ENCODE measurements at places on chromosomes 7 and 10.

GRCh38 chr7:84688671-84689070 is 494.1 kb upstream of the SEMA3A start:
- no peak for DNase-seq

GRCh38 chr10:89274928-89275327 is 23.4 kb upstream of the LIPA start:
- no peak for DNase-seq

- peak; percentile 46 for DNase-seq
Observed at GRCh38 chr10:21675157-21675796, 141.2 kb downstream of the MLLT10 start.

GRCh38 chr10:16681521-16681920 is 135.7 kb downstream of the RSU1 start:
- no peak for DNase-seq

GRCh38 chr10:13699216-13699615 is 112.5 kb downstream of the PRPF18 start:
- no peak for DNase-seq

- DNase-seq, result no peak
Observed at GRCh38 chr7:20577441-20578071, 37.9 kb upstream of the ABCB5 start.

DNA sequence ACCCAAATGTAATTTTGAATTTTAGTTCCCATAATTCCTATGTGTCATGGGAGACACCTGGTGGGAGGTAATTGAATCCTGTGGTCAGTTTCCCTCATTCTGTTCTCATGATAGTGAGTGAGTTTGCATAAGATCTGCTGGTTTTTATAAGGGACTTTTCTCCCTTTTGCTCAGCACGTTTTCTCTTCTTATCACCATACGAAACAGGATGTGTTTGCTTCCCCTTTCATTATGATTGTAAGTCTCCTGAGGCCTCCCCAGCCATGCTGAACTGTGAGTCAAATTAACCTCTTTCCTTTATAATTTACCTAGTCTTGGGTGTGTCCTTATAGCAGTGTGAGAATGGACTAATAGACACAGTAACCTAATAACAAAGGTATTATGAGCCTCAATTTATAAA is 36.1 kb upstream of the ZNF736 start:
- no peak for DNase-seq

GRCh38 chr10:61480208-61480607 is 27.0 kb upstream of the TMEM26 start:
- DNase-seq, result no peak

DNA sequence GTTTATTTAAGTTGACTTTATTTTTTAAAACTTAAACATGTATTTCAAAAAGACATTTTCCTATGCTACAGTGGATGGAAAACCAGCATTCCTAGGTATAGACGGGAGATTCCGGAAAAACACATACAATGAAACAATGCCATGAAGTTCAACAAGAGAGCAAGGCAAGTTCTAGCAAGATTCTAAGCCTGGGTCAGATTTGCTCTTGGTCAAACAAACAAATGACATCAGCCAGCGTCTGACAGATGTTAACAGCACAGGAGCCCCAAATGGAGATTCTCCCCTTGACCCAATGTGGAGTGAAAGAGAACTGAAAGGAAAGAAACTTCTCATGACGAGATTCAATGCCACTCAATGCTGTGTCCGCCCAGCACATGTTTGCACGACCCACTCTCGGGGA is 149.9 kb downstream of the NEURL1 start:
- DNase-seq, result no peak

DNA sequence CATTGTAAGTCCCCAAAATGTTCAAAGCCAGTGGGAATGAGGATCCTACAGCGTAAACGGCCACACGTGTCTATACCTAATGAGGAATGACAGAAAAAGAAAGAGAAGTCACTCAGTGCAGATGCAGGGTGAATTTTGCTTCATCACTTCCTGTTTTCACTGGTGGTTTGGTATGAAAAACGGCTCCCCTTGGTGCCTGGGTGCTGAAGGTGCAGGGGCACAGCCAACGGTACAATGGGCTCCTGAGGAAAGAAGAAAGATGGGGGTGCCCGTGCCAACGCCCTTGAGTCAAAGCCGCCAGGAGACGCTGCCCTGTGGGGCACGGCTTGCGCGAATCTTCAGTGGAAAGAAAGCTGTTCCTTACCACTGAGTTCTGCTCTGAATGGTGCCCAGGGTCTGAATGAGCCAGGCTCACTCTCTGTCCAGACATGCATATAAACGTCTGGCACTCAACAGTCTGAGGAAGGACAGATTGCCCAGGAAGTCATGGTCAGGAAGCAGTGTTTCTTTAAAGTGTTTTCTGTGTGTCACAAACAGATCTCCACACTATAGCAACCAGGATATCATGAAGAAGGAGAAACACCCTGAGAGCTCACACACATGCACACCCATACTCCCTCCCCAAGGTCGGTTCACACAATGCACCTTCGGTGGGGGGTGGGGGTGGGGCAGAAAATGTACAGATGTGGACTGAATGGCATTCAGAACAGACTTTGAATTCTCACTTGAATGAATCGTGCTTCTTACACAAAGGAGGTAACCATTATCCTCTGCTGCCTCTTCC is 105.8 kb downstream of the ELMO1 start:
- peak; percentile 87 for DNase-seq

GRCh38 chr10:48442090-48442808 is 135.8 kb downstream of the MAPK8 start:
- DNase-seq, result no peak

DNA sequence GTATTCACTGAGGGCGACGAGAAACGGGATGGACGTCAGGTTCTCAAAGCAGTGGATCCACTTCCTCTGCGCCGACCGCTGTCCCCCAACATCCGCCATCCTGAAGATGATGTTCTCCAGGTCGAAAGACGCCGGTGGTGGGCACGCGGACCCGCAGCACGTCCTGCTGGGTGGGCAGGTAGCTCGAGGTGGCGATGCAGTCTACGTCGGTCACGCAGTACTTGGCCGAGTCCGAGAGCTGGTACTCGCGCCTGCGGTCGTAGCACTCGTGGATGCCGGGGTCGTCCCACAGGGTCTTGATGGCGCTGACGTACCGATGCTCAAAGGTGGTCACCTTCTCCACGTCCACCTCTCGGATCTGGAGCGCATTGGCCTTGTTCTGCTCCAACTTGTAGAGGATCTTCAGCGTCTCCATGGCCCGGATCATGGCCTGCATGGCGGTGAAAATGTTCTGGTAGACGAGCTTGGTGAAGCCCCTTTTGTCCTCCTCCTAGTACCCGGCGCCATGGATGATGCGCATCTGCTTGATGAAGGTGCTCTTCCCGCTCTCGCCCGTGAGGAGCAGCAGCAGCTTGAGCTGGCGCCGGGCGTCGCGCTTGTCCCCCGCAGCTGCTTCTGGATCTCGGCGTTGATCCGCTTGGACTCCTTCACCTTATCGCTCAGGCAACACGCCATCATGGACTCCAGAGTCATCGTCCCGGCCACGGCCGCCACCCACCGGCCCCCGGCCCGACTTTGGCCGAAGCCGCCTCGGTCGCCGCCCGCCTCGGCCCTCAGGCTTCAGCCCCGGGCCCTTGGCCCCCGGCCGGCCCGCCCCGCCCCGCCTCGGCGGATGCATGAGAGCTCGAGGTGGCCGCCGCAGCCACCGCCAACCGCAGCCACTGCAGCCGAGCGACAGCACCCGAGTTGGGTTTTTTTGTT is 122.9 kb upstream of the KCTD7 start:
- DNase-seq, result no peak

DNA sequence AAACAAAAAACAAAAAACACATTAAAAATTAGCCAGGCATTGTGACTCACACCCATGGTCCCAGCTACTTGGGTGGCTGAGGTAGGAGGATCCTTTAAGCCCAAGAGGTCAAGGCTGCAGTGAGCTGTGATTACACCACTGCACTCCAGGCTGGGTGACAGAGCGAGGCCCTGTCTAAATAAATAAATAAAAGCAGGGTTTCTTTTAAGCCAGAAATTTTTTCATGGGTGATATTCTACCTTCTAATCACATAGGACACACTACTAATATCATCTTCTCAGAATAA is 14.2 kb upstream of the SVIL start:
- DNase-seq, result no peak

Measured in activated CD4-positive, alpha-beta T cell treated with anti-CD3 and anti-CD28 coated beads, Interleukin-2, Interleukin-4, amounts not matched to agents 100 ng/mL and 50 ng/mL, durations not matched to agents 16 hours and 8 hours (primary cell).